ENCODE measurements at places on chromosomes 16 and 17.

- no peak for DNase-seq
Measured at GRCh38 chr17:65711671-65712276, 150.3 kb upstream of the AXIN2 start.

- DNase-seq, result no peak
Measured at GRCh38 chr16:82059161-82059982, 24.3 kb downstream of the HSD17B2 start.

DNA sequence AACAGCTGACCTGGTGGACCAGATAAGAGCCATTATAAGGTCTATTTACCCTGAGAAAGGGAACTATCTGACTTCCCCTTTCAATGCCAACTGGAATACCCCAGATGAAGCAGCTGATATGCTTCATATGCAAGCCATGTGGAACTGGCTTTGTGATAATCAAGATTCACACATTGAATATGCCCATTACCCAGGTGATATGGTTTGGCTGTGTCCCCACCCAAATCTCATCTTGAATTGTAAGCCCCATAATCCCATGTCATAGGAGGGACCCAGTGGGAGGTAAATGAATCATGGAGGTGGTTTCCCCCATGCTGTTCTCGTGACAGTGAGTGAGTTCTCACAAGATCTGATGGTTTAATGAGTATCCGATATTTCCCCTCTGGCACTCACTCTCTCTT is 42.1 kb downstream of the IKZF3 start:
- DNase-seq, result no peak

DNA sequence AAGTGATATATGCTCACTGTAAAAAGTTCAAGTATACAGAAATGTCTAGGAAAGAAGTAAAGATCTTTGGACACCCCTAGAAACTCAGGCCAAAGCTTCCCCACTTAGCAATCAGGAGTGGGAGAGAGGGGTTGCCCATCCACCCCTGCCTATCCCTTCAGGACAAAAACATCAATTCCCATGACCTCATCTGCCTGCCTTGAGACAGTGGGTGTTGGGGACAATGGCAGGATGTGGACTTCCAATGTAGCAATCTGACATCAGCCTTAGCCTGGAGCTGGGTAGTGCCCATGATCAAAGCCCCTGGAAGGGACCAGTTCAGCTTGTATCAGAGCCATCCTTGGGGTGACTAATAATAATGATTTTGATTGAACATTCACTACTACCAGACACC is 18.1 kb downstream of the ITPRIPL2 start:
- no peak for DNase-seq
